Osteoblast (primary cell): ENCODE measurements at places on chromosomes 5 and 9. TPM values are rescaled to one million over a fixed set of nuclear protein-coding genes. Genes with fewer than 3 reads are reported as not detected.

The FAXDC2 gene
- 13.8 and 19.2 TPM in 2 replicates for total RNA-seq

The CKS2 gene
- 17.0 and 18.6 TPM in 2 replicates for total RNA-seq

The HTR1A gene
- total RNA-seq = not detected in 2 replicates

The SLC36A1 gene
- total RNA-seq = 19.5 and 22.7 TPM in 2 replicates

The TPM2 gene
- total RNA-seq = 911 and 946 TPM in 2 replicates

The PCDHGA4 gene
- total RNA-seq = 6.8 and 6.9 TPM in 2 replicates

The PRKACG gene
- not detected in 2 replicates for total RNA-seq

The ODF2 gene
- 25.9 and 26.4 TPM in 2 replicates for total RNA-seq

The TEX48 gene
- not detected in 2 replicates for total RNA-seq

- DNase-seq = no peak
Observed at GRCh38 chr5:94254214-94254613, 364.2 kb downstream of the KIAA0825 start.

DNA sequence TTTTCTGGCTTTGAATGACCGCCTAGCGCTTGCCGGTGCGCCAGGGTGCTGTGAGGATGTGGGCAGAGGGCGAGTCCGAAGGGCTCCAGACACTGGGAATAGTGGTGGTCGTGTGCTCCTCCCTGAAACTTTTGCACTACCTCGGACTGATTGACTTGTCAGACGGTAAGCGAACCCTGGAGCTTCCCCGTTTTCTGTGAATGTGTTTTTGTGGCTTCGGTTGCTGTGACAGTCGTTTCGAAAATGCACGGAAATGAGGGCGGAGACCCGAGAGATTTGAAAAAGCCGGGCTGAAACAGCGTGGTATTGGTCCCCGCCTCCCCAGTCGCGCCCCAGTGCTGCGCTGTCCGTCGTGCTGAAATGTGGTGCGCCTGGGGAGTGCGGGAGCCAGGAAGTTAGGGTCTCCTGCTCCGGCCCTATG, 102.5 kb upstream of the GABRP start:
- peak; percentile 42 for DNase-seq

- no peak for DNase-seq
Observed at GRCh38 chr9:75378036-75378435, 289.7 kb downstream of the OSTF1 start.

GRCh38 chr5:35373249-35373648, 143.0 kb upstream of the PRLR start:
- no peak for DNase-seq

GRCh38 chr5:82766206-82766605, 311.0 kb downstream of the TMEM167A start:
- no peak for DNase-seq

GRCh38 chr5:7976411-7977190, 107.7 kb downstream of the MTRR start:
- DNase-seq = no peak

- DNase-seq = no peak
Observed at GRCh38 chr9:87076825-87077224, 129.5 kb upstream of the GAS1 start.

DNA sequence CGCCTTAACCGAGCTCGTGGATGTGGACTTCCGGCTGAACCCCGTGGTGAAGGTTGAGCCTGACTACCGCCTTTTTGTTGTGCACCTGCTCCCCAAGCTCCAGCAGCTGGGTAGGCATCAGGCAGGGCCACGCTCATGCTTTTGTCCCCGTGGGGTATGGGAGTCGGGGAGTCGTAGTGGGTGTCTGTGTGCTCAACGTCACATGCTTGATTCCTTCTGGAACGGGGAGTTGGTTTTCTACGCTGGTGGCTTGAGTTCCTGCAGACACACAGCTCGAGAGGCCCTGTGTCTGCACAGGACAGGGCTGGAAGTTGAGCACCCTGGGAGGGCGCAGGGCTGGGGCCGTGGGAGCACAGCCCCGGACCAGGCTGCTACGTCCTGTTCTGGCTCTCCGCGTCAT, 8.0 kb downstream of the CEP72 start:
- peak; percentile 38 for DNase-seq

DNA sequence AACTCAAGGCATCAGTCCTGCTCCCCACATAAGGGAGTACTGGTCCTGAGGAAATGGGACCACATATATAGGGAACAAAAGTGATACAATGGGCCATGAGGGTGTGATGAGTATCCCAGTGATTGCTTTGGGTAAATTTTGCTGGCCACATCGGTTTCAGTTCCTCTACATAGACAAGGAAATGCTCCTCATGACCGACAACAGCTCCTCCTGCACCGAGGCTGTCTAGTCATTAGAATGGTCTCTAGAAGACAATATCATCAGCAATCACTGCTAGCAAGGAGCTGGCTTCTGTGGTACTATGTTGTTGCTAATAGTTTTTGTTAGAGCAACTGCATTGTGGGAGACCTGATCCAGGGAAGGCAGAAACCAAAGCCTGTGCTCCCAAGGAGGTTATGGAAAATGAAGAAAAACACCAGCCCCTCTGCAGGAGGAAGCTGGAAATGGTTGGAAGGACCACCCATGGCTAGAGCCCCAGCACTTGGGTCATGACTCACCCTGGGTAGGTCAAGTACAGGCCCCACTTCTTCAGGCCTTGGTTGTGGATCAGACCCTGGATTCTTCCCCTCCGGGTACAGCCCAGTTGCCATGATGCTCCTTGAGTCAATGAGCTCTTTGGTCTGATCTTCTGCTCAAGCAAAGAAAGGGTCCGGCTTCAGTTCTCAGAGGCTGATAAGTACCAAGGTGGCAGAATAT, 3.4 kb upstream of the CTSL start:
- peak; percentile 49 for DNase-seq

DNA sequence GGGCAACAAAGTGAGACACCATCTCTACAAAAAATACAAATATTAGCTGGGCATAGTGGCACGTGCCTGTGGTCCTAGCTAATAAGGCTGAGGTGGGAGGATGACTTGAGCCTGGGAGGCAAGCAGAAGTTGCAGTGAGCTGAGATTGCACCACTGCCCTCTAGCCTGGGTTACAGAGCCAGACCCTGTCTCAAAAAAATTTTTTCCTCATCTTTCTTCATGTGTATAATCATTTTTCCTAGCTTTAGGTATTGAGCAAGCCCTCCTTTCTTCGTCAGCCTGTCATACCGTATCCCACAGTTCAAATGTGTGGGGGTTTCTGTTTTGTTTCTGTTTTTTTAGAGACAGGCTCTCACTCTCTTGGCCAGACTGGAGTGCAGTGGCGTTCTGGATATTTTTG, 41.3 kb downstream of the EHMT1 start:
- DNase-seq = no peak

DNA sequence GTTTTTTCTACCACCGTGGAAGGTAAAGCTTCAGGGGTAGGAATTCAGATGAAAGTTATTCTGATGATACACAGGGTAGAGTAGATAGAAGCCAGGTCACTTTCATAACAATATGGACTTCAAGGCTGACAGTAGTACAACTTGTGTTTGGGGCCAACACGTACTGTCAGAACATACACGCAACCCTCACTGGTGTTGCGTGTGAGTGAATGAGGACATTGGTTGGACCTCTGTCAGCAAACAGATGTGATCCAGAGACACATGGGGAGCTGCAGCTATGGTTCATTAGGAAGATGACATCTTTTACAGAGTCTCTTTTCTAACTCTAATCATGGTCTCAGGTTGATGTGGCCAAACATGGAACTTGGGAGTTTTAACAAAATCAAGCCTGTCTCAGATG, 70.1 kb upstream of the MOCS2 start:
- no peak for DNase-seq

GRCh38 chr5:101877451-101877850, 418.6 kb downstream of the SLCO4C1 start:
- no peak for DNase-seq
